Esophagus squamous epithelium (tissue), 5 donors: ENCODE measurements at places on chromosomes 16 and 17.

- no peaks in the 10 kb centered on the region for H3K36me3 ChIP-seq
- no peak overlapping the region for H3K27ac ChIP-seq
- no peaks in the 10 kb centered on the region for H3K27me3 ChIP-seq
- no peak for DNase-seq
- H3K4me1 ChIP-seq = peaks cover 5% of the 10 kb centered on the region
Observed at GRCh38 chr16:28260193-28260592, 32.1 kb upstream of the SBK1 start.

DNA sequence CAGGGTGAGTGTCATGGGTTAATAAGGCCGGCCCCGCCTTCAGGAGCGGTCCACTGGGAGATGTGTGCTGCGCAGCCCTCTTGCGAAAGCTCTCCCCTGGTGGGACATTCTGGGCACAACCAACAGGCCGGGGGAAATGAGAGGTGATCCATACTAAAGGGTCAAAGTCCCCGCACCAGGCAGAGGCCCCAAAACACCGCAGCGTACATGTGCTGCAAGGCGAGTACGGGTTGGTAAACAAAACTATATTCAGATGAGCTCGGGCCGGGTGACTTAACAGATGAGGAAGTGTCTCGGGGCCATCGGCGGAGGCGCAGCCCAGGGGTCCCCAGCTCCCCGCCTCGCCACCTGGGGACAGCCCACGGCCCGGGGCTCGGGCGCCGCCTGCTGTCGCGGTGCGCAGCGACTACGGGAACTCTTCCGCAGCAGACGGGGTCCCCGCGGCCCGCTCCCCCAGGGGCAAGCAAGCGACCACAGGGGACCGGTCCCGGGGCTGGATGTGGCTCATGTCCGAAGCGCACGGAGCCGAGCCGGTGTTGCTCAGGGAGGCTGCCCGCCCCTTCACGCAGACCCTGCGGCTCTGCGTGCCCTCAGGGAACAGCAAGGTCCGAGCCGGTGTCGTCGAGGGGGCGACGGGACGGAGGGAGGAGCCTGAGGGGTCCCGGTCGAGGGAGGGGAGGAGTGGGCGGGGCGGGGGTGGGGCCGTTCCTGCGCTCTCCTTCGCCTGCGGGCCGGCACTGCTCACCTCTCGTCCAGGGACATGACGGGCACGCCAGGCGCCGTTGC is at the start of gene RAB37:
TSS of gene RAB37 (plus strand) at position 744 of the 786 bp plus-strand sequence. CDS start at position 761, 17 bp downstream.
- peak within 1 kb of the TSS; percentile 3 for H3K27ac ChIP-seq
- H3K4me3 ChIP-seq = peak within 1 kb of the TSS; percentile 66
- DNase-seq = no peak
- no peaks in the 10 kb centered on the region for H3K27me3 ChIP-seq

DNA sequence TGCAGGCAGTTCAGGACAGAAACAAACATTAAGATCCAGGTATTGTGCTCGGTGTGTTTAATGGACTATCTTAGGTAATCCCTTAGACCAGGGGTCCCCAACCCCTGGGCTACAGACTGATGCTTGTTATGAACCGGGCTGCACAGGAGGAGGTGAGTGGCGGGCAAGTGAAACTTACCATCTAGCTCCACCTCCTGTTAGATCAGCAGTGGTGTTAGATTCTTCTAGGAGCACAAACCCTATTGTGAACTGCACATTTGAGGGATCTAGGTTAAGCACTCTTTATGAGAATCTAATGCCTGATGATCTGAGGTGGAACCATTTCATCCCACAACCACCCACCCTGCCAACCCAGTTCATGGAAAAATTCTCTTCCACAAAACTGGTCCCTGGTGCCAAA is 37.8 kb upstream of the ASIC2 start:
- H3K4me3 ChIP-seq = no peak overlapping the region
- no peaks in the 10 kb centered on the region for H3K36me3 ChIP-seq
- DNase-seq = no peak

DNA sequence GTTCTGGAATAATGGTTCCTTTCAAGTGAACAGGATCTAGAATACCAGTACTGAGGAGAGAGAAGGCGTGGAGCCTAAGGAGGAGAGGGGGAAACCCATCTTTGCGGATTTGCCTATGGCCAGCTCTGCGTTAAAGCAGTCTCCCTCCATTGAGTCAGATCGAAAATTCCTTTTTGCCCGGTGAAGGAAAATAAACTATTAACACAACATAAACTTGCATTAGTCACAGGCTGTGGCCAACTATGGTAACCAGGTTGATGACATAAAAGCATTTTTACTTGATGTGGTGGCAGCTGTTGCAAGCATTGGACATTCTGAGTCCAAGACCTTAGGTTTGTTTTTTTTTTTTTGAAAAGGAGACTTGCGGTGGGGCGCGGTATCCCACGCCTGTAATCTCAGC is 8.9 kb downstream of the LDAF1 start:
- H3K27me3 ChIP-seq = no peaks in the 10 kb centered on the region
- H3K4me1 ChIP-seq = peaks cover 16% of the 10 kb centered on the region
- no peak overlapping the region for H3K4me3 ChIP-seq
- no peak overlapping the region for H3K27ac ChIP-seq

- peak overlapping the region; percentile 92 for H3K27ac ChIP-seq
- peaks cover 1% of the 10 kb centered on the region for H3K36me3 ChIP-seq
- H3K4me3 ChIP-seq = peak overlapping the region; percentile 77
- no peak for DNase-seq
- H3K4me1 ChIP-seq = peaks cover 15% of the 10 kb centered on the region
Observed at GRCh38 chr17:40178660-40179059, 1.4 kb downstream of the RAPGEFL1 start.

DNA sequence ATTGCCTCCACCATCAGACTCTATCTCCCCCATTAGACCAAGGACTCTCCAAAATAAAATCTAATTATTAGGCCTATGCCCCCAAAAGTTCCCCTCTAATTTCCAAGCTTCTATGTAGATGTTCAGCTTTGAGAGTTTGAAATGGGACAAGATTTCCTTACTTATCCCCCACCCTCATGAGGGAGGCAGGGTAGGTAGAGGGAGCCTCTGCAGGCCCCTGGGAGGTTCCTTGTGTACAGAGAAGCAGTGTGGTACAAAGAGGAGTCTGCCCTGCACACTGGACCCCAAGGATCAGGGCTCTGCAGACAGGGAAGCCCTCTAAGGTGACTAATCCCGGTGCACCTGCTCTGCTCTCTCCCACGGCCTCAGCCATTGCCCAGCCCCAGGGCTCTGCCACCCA is 2.5 kb downstream of the KRT17 start:
- no peak for DNase-seq
- no peaks in the 10 kb centered on the region for H3K27me3 ChIP-seq
- H3K27ac ChIP-seq = no peak overlapping the region
- H3K4me1 ChIP-seq = peaks cover 14% of the 10 kb centered on the region
- H3K4me3 ChIP-seq = no peak overlapping the region

DNA sequence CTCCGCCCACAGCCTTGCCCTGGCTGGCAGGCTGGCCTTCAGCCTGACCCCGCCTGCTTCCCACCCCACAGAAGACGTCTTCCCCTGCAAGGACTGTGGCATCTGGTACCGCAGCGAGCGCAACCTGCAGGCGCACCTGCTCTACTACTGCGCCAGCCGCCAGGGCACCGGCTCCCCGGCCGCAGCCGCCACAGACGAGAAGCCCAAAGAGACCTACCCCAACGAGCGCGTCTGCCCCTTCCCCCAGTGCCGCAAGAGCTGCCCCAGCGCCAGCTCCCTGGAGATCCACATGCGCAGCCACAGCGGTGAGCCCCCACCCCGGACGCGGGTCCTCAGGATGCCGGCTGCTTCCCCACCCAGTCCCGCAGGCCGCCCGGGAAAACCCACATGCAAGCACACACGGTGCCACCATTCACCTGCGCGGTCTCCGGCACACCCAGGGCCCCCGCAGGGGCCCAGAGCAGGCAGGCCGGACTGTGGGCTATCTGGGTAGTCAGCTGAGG is 38.2 kb upstream of the ZC3H18 start:
- H3K4me3 ChIP-seq = no peak overlapping the region
- peaks cover 22% of the 10 kb centered on the region for H3K36me3 ChIP-seq
- H3K4me1 ChIP-seq = peaks cover 50% of the 10 kb centered on the region
- H3K27me3 ChIP-seq = no peaks in the 10 kb centered on the region
- no peak overlapping the region for H3K27ac ChIP-seq

DNA sequence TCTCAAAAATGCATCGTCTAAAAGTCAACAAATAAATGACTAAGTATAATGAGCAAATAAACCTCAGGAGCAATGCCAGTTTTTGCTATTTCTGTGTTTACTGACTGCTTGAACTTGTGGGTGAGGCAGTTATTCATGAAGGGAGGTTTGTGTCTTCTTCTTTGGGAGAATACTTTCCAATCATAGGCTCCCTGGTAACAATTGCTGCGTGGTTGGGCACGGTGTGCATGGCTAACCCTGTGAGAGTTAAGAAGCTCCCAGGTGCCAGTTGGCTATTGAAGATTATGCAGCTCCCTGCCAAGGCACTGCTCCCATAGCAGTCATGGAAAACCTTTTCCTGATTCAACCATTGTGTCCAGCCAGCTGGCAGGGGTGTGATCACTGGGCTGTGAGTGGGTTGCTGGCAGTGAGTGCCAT is 775.9 kb upstream of the GOT2 start:
- no peaks in the 10 kb centered on the region for H3K4me1 ChIP-seq
- H3K4me3 ChIP-seq = no peak overlapping the region
- no peaks in the 10 kb centered on the region for H3K36me3 ChIP-seq
- H3K27ac ChIP-seq = no peak overlapping the region
- no peaks in the 10 kb centered on the region for H3K27me3 ChIP-seq

DNA sequence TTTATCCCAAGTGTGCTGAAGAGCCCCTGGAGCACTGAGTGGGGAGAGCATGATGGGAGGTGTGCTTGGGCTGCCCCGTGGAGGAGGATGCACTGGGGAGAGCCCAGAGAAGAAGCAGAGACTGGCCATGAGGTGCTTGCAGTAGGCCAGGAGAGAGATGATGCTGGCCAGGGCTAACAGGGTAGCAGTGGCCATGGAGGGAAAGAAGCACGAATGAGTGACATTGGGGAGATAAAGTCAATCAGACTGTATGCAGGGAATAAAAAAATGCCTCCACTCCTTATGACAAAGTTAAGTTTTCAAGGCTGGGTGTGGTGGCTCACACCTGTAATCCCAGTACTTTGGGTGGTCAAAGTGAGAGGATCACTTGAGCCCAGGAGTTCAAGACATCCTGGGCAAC is 5.4 kb upstream of the TMEM220 start:
- no peaks in the 10 kb centered on the region for H3K36me3 ChIP-seq
- no peaks in the 10 kb centered on the region for H3K4me1 ChIP-seq
- no peak overlapping the region for H3K4me3 ChIP-seq
- H3K27me3 ChIP-seq = no peaks in the 10 kb centered on the region

- H3K27ac ChIP-seq = no peak overlapping the region
- H3K36me3 ChIP-seq = no peaks in the 10 kb centered on the region
- no peaks in the 10 kb centered on the region for H3K4me1 ChIP-seq
- DNase-seq = no peak
- H3K4me3 ChIP-seq = no peak overlapping the region
- no peaks in the 10 kb centered on the region for H3K27me3 ChIP-seq
Observed at GRCh38 chr17:41474863-41475262, 6.1 kb downstream of the KRT35 start.

- H3K27ac ChIP-seq = no peak overlapping the region
- no peaks in the 10 kb centered on the region for H3K4me1 ChIP-seq
- H3K36me3 ChIP-seq = no peaks in the 10 kb centered on the region
- peaks cover 4% of the 10 kb centered on the region for H3K27me3 ChIP-seq
- H3K4me3 ChIP-seq = no peak overlapping the region
Observed at GRCh38 chr16:54511222-54511731, 224.7 kb upstream of the IRX3 start.

DNA sequence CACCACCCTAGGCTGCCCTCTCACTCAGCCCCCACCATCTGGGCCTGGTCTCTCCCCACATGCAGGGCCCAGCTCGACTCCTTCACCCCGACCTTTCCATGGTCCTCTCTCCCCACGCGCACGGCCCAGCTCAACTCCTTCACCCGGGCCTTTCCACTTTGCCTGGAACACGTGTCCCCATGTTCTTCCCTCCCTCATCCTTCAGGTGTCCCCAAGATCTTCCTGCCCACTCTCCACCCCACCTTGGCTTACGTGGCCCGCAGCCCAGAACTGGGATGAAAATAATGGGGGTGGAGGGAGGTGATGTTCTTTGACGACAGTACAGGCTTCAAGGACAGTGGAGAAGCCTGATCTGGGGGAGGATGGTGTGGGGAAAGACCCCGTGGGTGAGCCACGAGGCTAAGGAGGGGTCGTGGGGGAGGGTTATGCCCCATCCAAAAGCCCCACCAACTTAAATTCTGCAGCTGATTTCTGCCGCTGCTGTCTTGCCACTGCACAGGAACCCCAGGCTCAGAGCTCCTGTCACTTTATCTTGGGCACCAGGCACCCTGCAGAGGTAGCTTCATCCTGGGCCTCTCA is 9.9 kb upstream of the MEAK7 start:
- peaks cover 3% of the 10 kb centered on the region for H3K4me1 ChIP-seq
- no peaks in the 10 kb centered on the region for H3K27me3 ChIP-seq
- H3K36me3 ChIP-seq = no peaks in the 10 kb centered on the region
- H3K27ac ChIP-seq = peak overlapping the region; percentile 50
- no peak for DNase-seq

DNA sequence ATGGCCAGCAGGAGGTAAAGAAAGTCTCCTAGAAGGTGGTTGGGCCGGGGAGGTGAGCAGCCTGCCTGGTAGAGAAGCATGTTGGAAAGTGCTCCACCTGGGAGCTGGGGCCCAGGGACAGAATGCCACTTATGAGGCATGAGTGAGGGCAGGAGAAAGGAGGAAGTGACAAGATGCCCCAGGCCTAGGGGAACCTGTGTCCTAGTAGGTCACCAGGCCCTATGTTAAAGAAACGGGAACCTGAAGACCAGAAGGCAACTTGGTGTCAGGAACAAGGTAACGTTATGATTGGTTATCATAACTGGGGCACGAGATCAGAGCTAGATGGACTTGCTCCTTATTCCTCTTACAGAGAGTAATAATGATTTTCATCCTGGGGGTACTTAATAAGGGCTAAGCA is 34.3 kb downstream of the PITPNC1 start:
- H3K36me3 ChIP-seq = no peaks in the 10 kb centered on the region
- H3K27me3 ChIP-seq = no peaks in the 10 kb centered on the region
- no peak for DNase-seq

DNA sequence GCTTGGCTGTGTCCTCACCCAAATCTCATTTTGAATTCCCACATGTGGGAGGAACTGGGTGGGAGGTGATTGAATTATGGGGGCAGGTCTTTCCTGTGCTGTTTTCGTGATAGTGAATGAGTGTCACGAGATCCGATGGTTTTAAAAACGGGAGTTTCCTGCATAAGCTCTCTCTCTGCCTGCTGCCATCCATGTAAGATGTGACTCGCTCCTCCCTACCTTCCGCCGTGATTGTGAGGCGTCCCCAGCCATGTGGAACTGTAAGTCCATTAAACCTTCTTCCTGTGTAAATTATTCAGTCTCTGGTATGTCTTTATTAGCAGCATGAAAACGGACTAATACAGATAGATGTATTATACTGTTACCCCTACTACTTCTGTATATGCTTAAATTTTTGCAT is 3.6 kb downstream of the SPATA33 start:
- H3K27me3 ChIP-seq = no peaks in the 10 kb centered on the region
- H3K36me3 ChIP-seq = peaks cover 44% of the 10 kb centered on the region
- H3K27ac ChIP-seq = no peak overlapping the region
- no peak for DNase-seq
- H3K4me1 ChIP-seq = peaks cover 13% of the 10 kb centered on the region

GRCh38 chr16:23410176-23410575 is 42.8 kb downstream of the COG7 start:
- no peaks in the 10 kb centered on the region for H3K27me3 ChIP-seq
- H3K4me1 ChIP-seq = peaks cover 3% of the 10 kb centered on the region
- H3K4me3 ChIP-seq = no peak overlapping the region

- no peak for DNase-seq
- no peaks in the 10 kb centered on the region for H3K27me3 ChIP-seq
- H3K27ac ChIP-seq = no peak overlapping the region
- H3K4me3 ChIP-seq = no peak overlapping the region
- H3K36me3 ChIP-seq = no peaks in the 10 kb centered on the region
Observed at GRCh38 chr16:72689851-72690250, 358.1 kb downstream of the ZFHX3 start.

- no peak overlapping the region for H3K4me3 ChIP-seq
- DNase-seq = no peak
- no peaks in the 10 kb centered on the region for H3K27me3 ChIP-seq
- H3K4me1 ChIP-seq = no peaks in the 10 kb centered on the region
Observed at GRCh38 chr16:80599466-80599865, 58.7 kb downstream of the DYNLRB2 start.
